ENCODE measurements at places on chromosomes 2 and 18.

DNA sequence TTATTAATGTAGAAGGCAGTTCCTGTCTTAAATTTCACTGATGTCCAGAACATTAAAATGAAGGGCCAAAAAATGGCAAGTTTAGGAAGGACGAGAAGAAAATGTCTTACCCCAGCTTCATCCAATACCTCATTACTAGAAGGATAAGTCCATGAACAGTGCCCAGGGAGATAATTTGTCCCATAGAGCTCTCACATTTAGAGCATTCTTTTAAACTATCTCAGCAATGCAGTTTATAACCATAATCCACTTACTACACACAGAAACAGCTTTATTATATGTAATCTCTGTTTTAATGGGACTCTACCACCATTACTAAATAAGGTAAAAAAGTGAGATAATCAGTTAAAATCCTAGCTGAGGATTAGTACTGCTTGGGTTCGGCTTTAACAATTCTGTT is 142.5 kb downstream of the PARD3B start:
- DNase-seq, result no peak

- no peak for DNase-seq
Observed at GRCh38 chr2:150859877-150860276, 372.4 kb upstream of the RND3 start.

DNA sequence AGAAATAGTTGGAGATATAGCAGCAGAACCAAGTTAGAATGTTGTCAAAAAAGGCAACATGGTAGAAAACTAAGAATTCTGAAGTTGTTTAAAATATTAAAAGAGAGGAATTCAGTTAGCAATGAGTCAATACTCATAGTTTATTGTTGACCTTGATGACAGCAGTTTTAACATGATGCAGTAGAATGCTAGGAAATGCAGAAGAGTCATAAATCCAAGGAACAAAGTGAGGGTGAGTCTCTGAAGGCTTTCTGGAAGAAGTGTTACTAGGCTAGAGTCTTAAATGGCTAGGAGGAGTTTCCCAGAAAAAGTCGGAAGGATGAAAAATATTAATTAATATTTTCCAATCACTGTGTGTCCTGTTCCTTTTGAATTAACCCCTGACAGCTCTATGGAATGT is 807.3 kb downstream of the TSN start:
- no peak for DNase-seq

DNA sequence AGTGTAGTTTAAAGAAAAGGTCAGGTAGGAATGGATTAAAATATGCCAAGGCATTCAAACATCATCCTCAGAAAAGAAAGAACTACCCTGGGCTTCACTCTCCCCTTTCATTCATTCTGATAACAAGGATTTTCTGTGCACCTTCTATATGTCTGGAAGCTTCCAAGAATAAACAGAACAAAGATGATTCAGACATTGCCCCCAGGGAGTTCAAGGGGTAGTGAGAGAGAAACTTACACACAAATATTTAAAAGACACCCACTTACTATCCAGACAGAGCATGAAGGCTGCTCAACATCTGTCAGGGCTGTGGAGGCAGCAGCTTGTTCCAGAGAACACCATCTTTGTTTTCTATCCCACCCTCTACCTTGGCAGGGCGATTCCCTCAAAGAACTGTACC is 140.5 kb downstream of the ALK start:
- no peak for DNase-seq

GRCh38 chr18:13332874-13333273 is 114.3 kb downstream of the LDLRAD4 start:
- DNase-seq, result no peak

GRCh38 chr2:198127627-198128026 is 323.2 kb downstream of the PLCL1 start:
- peak; percentile 79 for DNase-seq

DNA sequence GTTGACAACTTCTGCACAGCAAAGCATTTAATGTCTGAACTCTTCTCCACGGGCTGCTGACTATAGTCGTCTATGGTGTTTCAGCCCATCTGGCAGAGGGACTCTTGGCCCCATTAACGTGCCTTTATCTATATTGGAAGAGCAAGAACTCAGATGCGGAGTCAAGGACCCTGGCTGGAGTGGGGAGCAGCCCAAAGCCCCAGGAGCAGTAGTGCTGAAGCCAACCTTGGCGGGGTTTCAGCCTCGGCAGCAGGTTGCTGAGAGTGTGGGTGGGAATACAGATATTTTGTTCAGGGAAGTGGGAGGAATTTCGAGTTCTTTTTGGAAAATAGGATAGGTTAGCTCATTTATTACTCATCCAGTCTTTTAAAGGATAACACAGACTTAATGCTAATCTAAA is 34.2 kb downstream of the TMEM17 start:
- DNase-seq, result no peak

- no peak for DNase-seq
Observed at GRCh38 chr2:70340075-70340474, 38.2 kb upstream of the FAM136A start.

DNA sequence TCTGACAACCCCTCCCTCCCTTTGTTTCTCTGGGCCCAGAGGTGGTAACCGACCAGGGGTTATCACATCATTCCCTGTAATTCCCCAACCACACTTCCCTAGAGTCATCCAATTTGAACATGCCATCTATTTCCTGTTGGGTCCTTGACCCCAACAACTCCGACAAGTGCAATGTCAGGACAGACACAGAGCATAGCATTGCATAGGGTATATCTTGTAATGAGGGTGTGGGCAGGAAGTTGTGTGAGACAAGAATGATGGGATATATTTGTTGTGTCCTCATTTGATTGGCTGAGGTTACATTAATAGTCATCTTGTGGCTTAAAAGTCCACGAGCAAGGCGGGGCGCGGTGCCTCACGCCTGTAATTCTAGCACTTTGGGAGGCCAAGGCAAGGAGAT is 33.4 kb upstream of the CNOT11 start:
- DNase-seq, result peak; percentile 25

GRCh38 chr18:7666195-7666776 is 99.2 kb downstream of the PTPRM start:
- no peak for DNase-seq

DNA sequence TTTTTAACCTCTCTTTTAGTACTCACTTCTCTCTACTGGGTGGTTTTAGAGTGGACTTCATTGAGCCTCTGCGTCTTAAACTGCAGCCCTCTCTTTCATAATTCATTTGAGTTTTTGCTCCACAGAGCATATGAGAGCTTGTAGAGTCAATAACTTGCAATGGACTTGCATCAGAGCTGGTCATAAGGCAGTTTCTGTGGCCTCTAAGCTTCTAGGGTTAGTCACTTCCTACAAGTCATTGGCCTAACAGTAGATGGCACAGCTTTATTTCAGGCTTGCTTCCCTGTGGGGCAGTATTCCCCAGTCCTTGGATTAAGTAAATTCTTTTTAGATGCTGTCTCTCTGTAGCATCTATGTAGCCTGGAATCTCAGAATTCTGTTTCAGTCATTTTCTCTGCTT is 1435.7 kb downstream of the LRP1B start:
- no peak for DNase-seq

DNA sequence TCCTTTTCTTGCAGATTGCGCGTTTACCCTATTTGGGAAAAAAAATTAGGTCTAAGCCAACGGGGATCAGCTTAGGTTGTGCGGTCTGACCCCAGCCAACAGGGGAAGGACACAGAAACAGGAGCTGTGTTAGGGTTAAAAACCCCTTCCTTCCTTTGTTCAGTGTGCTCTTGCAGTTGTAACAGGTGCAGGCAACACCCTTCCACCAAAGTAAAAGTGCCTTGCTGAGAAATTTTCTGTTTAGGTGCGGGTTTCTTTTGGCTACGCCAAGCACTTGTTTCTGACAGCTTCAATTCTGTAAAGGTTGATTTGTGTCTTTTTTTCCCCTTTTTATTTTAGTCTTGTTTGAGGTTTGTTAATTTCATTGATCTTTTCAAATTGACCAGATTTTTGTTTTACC is 92.5 kb downstream of the PTPN4 start:
- peak; percentile 17 for DNase-seq

DNA sequence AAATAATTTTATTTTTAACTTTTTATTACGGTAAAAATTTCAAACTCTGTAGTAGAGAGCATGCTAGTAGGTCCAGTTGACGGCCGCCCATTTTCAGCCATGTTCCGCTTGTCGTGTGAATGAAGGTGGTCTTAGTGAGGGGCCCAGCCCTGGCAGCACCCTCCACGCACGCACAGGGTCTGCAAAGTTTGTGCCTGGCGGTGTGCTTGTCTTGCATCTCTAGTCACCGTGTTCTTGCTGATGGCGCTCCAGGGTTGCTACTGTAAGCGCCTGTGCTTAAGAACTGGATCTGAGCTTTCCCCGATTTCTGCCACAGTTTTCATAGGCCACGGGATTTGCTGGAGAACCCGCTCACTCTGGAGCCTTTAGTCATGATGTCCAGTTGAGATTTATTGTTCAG is 28.9 kb downstream of the LDLRAD4 start:
- DNase-seq, result no peak

DNA sequence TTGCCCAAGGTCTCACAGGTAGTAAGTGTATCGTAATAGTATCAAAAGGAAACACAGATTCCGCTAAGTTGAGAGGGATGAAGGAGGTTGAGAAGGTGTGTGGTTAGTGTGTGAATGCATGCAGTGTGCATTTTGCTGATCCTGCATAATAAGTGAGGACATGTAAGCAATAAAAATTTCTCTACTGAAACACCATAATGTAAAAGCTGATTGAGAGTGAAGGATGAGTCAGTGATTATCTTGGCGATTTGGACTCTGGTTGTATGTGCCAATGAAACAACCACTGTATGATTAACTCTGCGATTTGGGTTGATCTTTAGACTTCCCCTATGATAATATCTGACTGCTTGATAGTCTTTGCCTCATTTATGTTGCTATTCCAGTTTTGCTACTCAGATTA is 16.7 kb upstream of the ADGRF3 start:
- peak; percentile 66 for DNase-seq

DNA sequence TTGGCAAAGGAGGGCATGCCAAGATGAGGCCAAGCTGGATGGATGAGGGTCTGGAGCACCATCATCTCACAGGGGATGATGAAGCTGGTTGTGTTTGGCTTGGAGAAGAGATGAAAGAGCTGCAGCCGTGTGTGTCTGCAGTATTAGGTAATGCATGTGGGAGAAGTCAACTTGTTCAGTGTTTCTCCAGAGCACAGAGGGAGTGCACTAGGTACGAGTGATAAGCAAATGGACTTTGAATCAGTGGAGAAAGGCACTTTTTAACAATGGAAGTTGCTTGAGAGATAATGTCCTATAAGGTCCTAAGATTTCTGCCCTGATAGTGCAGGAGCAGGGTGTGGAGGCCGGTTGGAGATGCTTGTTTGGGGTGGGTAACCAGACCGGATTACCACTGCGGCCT is 36.0 kb downstream of the SLC14A2 start:
- DNase-seq, result no peak

GRCh38 chr18:57089702-57090101 is 57.2 kb upstream of the BOD1L2 start:
- no peak for DNase-seq

GRCh38 chr2:128372621-128373341 is 54.1 kb upstream of the HS6ST1 start:
- DNase-seq, result no peak

DNA sequence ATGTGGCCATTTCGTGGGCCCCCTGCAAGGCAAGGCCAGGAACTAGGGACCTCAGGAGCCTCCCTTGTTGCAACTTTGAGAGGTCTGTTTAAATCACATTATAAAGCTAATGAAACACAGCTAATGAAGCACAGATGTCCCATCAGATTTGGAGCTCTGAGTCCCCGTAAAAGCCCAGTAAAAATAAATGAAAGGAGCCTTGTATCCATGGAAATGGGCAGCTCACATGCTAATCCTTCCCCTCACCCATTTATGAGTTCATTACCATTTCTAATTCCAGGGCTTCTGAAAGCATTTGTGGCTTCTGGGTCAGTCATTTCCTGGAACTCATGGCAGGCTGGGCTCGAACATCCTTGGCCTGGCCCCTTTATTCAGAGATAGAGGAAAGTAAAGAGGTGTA is 274.8 kb downstream of the SS18 start:
- DNase-seq, result no peak

DNA sequence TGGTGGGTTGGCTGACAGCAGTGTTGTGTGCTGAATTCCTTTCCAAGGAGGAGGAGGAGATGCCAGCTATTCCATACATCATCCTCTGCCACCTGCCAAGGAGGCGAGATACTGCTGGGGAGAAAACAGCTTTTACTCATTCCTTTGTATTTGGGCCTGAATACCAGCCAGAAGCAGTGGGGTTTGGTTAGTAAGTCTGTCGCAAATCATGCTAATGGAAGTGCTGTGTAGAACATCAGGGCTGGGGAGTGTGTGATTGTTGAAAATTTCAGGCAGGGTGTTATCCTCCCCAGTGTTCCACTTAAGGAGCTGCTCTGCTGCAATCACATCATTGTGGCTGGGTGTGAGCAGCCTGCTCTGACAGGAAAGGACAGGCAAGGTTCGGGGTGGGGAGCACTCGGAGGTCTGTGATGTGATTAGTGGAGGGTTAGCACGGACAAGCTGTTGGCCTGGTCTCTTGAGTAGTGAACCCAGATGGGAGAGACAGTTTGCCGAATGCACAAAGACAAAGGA is 128.2 kb upstream of the DLX2 start:
- DNase-seq, result no peak

DNA sequence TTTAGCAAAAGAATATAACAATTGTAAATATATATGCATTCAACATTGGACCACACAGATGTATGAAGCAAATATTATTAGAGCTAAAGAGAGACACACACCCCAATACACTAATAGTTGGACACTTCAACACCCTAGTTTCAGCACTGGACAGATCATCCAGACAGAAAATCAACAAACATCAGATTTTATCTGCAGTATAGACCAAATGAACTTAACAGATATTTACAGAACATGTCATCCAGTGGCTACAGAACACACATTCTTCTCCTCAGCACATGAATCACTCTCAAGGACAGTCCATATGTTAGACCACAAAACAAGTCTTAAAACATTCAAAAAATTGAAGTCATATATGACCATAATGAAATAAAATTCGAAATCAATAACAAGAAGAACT is 22.1 kb upstream of the EVA1A start:
- DNase-seq, result no peak

DNA sequence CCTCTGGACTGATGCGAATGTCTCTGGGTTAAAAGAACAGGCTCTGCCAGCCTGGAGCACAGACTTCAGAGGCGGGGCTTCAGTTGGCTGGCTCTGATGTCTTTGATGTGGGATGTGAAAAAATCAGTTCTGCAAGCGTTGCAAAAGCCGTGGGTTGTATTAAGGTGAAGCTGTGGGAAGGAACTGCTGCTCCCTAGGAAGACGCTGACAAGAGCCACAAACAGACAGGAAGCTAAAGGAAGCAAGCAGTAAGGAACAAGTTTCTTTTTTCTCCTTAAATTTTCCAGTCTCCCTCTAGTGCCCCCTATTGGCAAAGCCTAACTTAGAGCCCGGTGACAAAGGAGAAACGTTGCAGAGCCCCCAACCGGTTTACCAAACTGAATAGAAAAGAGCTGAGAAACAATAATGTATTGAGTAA is 239.0 kb downstream of the CCDC178 start:
- peak; percentile 31 for DNase-seq

GRCh38 chr18:46736135-46736534 is 20.7 kb downstream of the ST8SIA5 start:
- no peak for DNase-seq

- no peak for DNase-seq
Observed at GRCh38 chr2:127201452-127201851, 18.6 kb downstream of the CYP27C1 start.

GRCh38 chr2:146130290-146130689 is 1610.4 kb upstream of the ZEB2 start:
- DNase-seq, result no peak
